ENCODE measurements at places on chromosomes 6 and 20.

DNA sequence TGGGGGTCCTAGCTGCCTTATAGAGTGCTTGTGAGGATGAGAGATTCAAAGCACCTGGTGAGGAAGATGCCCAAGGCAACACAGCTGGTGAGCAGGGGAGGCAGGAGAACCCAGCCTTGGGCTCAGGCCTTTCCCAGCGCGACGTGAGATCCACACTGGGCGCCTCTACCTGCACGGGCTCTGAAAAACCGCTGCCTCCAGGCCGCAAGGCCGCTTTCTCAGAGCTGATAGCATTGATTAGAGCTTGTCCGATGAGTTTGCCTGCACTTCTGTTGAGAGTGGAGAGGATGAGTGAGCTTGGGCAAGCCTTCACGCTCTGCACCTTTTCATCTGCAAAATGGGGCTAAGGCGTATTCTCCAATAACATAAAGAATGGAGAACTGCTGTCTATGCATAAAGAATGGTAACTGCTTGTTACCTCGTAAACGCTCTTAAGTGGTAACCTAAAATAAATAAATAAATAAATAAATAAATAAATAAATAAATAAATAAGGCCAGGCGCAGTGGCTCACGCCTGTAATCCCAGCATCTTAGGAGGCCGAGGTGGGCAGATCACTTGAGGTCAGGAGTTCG lies 916 bp downstream of the PABPC1L start:
- DNase-seq, result peak; percentile 39

- no peak for DNase-seq
Observed at GRCh38 chr6:13091192-13091591, 237.1 kb downstream of the TBC1D7 start.

DNA sequence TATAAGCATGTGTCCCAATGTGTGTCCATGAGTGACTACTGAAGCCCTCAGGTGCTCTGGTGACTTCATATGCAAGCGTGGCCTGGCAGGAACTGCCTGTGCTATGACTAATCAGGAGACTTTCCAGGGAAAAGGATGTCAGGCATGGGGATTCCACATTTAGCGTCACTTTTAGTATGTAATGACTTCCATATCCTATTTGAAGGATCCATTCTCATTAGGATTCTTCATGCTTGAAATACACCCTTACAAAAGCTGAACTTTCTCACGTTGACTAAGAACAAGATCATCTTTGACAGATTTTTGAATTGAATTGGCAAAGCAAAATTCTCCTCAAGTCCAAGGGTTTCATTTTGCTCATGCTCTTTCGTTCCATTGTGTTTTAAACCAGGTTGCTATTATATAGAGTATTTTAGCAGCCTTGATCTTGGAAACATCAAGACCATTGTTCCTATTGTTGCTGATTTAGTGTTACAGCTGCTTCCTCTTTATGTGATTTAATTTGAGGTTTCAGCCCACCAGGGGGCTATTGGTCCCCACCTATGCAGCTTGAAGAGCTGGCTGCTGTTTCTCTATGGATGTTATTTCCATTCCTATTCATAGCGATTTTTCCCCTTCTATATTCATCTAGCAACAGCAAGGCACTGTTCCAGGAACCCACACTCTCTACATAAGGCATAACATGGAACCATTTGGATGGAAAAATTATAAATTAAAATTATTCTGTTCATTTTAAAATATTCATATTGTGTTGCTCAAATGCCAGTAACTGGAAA lies 418.6 kb downstream of the CDKAL1 start:
- peak; percentile 29 for DNase-seq

- DNase-seq, result peak; percentile 45
Observed at GRCh38 chr20:57399587-57400155, 8.5 kb downstream of the RBM38 start.

GRCh38 chr20:31572042-31572700 lies 32.9 kb upstream of the ID1 start:
- DNase-seq, result no peak

GRCh38 chr20:6864740-6865139 lies 97.3 kb downstream of the BMP2 start:
- no peak for DNase-seq

DNA sequence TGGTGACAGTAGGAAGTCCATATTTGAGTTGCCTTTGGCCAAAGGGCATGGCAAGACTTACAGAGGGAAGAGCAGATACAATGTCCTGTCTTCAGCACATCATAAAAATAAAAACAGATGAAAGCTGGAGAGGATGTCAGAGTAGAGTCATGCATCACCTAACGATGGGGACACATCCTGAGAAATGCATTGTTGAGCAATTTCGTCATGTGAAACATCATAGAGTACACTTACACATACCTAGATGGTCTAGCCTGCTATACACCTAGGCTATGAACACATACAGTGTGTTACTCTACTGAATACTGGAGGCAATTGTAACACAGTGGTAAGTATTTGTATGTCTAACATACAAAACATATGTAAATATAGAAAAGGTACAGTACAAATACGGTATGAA lies 75.6 kb downstream of the VEGFA start:
- no peak for DNase-seq

DNA sequence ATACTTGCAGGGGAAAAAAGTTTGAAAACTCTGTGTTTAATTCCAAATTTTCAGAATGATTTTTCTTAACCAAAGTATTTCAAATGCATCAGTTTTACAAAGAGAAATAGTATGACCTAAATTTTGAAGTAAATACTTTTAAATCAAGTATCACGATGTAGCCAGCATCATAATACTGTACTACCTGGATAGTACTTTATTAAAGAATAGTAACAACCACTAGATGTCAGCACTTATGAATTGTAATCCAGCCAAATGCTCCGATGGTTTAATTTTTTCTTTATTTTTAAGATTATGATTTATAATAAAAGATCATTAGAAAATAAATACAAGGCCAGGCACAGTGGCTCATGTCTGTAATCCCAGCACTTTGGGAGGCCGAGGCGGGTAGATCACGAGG lies 37.2 kb upstream of the HACE1 start:
- DNase-seq, result peak; percentile 19

GRCh38 chr6:28811873-28812272 lies 111.9 kb downstream of the TRIM27 start:
- DNase-seq, result no peak

- peak; percentile 69 for DNase-seq
Observed at GRCh38 chr20:23606652-23607049, 934 bp upstream of the CST9 start.

GRCh38 chr6:24564081-24564480 lies 69.3 kb downstream of the ALDH5A1 start:
- no peak for DNase-seq

DNA sequence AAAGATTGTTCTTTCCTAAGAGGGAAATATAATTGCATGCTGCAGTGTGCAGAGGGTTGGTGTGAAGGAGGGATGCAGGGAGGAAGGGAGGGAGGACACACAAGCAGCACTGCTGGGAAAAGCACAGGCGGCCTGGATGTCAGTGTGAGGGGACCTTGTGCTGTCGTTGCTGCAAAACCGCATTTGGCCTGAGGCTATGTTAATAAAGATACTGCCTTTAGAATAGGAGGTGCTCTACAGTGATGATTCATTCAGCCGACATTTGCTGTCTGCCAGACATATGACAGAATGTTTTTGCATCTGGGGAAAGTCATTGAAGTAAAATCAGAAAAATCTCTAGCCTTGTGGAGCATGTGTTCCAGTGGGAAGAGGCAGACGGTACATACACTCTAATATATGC lies 50.5 kb upstream of the TRIM26 start:
- DNase-seq, result no peak

DNA sequence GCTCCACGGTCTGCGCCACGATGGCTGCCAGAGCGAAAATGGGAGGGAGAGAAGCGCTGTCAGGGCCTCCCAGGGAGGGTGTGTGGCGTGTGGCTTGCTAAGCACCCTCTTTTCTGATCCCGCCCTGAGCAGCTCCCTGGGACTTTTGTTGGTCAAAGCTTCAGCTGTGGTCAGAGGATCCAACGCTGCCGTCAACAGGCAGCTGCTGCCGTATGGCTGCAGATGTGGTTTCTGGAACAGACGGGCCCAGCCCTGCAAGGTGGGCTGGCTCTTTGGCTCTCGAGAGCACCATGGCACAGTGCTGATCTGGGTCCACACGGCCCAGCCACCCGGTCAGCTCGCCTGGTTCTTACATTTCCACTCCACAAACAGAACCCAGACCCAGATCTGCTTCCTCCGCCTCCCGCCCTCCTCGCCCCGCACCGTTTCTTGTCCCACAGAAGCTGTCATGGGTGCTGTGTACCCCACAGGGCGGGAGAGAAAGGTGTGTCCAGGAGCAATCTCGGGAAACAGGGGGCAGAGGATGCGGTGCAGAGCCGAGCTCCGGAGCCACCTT lies 86.0 kb upstream of the BHLHE23 start:
- no peak for DNase-seq

- no peak for DNase-seq
Observed at GRCh38 chr20:11103866-11104265, 430.1 kb upstream of the JAG1 start.

DNA sequence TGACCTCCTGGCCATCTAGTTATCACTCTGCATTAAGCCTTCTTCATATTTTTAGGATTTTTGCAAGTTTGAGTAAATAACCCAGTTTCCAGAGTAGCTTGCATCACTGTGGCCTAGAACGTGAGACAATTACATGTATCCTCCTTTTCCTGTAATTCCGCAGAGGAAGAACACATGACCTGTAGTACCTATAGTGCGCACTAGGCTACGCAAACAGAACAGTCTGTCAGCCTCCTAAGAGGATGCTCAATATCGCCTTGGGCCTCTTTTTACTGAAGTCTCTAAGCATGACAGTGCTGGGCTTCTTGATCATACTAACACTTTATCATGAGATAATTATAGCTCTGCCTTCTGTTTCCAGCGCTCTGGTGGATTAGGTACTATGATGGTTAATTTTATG lies 20.2 kb upstream of the NR2E1 start:
- peak; percentile 47 for DNase-seq

GRCh38 chr6:130009146-130009545 lies 9.2 kb upstream of the L3MBTL3 start:
- no peak for DNase-seq

DNA sequence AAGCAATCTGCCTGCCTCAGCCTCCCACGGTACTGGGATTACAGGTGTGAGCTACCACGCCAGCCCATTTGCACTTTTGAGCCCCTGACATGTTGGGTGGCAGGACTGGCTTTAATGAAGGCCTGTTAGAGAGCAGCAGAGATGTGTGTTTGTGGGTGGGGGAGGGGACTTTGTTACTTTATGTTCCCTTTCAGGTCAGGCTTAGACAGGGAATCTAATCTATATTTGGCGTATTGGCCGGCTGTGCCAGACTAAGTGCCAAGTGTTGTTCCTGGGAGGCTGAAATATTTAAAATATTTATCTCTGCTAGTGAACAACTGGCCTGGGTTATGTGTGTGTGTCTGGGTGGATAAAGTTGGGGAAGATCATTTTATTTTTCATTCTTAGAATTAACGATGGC lies 6.1 kb downstream of the GMPR start:
- no peak for DNase-seq

GRCh38 chr6:52976149-52976548 lies 18.9 kb downstream of the GSTA4 start:
- no peak for DNase-seq

DNA sequence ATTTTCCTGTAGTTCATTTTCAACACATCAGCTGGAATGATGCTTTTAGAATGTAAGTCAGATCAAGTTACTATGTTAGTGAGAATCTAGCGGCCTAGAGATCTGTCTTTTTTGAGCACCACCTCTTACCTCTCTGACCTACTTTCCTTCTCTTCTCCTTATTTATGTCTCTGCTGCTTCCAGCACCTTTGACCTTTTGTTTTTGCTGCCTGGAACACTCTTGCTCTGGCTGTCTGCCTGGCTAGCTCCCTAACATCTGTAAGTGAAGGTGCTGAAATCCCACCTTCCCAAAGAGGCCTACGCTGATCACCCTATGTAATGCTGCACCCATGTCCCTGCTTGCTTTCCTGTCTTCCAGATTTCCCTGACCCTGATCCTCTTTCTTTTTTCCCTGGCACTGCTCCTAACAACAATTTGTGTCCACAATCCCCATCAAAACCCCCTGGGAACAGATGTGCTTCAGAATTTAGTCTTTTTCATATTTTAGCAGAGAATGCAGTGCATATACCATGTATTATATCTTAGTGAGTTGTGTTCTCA lies 87.8 kb downstream of the RFPL4B start:
- DNase-seq, result no peak

GRCh38 chr20:43724383-43724782 lies 2.4 kb downstream of the GTSF1L start:
- no peak for DNase-seq

GRCh38 chr6:15562977-15563376 lies 99.9 kb downstream of the DTNBP1 start:
- DNase-seq, result no peak

GRCh38 chr20:1212023-1212422 lies 8.8 kb downstream of the C20orf202 start:
- DNase-seq, result no peak

- DNase-seq, result no peak
Observed at GRCh38 chr6:28303570-28303969, 22.2 kb downstream of the PGBD1 start.

- DNase-seq, result peak; percentile 19
Observed at GRCh38 chr6:34151321-34152041, 5.6 kb upstream of the GRM4 start.

GRCh38 chr6:89047473-89047872 lies 33.1 kb upstream of the PNRC1 start:
- DNase-seq, result no peak

- DNase-seq, result no peak
Observed at GRCh38 chr6:49555951-49556350, 5.5 kb downstream of the C6orf141 start.

DNA sequence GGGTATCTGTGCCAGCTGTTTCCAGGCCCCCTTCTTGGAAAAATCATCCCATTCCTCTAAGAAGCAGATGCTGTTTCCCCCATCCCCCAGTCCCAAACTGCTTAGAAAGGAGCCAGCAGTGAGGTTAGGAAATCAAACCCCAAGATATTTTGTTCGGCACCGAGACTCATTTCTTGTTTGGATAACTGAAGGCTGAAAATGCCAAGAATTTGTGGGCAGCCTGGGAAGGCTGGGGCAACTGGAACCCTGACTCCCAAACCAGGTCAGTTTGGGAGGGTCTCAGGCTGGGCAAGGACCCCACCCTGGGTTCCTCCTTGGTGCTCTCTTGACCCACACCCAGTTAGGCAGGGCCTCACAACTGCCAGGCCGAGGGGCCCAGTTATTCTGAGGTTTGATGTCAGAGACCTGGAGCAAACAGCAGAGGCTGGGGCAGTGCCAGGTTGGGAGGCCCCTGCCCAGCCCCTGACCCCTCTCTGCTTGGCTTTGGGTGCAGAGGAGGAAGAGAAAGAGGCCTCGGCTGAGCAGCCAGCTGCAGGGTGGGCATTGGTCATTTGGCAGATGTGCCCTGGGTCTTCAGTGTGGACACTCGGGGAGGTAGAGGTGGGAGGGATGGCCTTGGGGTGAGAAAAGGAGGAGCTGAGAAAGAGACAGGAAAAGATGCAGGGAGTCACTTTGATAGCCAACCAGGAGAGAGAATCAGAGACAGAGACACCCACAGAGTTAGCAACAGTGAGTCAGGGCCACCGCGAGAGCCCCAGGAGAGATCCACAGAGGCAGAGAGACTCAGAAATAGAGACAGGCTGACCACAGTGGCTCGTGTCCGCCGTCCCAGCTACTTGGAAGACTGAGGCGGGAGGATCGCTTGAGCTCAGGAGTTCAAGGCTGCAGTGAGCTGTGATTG lies 5.0 kb downstream of the ANGPT4 start:
- no peak for DNase-seq
